Tibial artery (tissue), 4 donors: ENCODE measurements at places on chromosomes 1 and 21.

GRCh38 chr1:220828179-220828490 lies 41.4 kb downstream of the MTARC1 start:
- H3K36me3 ChIP-seq: no peaks in the 10 kb centered on the region
- H3K27ac ChIP-seq: no peak overlapping the region
- no peaks in the 10 kb centered on the region for H3K27me3 ChIP-seq
- DNase-seq: no peak
- H3K4me3 ChIP-seq: no peak overlapping the region

- peak; percentile 64 for DNase-seq
- no peaks in the 10 kb centered on the region for H3K27me3 ChIP-seq
- no peaks in the 10 kb centered on the region for H3K4me1 ChIP-seq
- no peak overlapping the region for H3K4me3 ChIP-seq
- H3K27ac ChIP-seq: no peak overlapping the region
- no peaks in the 10 kb centered on the region for H3K36me3 ChIP-seq
These were observed 125.0 kb downstream of the TIAM1 start for GRCh38 chr21:31218830-31219608.

GRCh38 chr1:215054266-215054665 lies 28.3 kb upstream of the KCNK2 start:
- no peaks in the 10 kb centered on the region for H3K4me1 ChIP-seq
- DNase-seq: no peak
- no peaks in the 10 kb centered on the region for H3K36me3 ChIP-seq
- no peak overlapping the region for H3K4me3 ChIP-seq
- H3K27ac ChIP-seq: no peak overlapping the region
- H3K27me3 ChIP-seq: no peaks in the 10 kb centered on the region

GRCh38 chr1:11571906-11572616 lies 82.2 kb downstream of the FBXO2 start:
- H3K27me3 ChIP-seq: no peaks in the 10 kb centered on the region
- no peak overlapping the region for H3K4me3 ChIP-seq
- no peak for DNase-seq
- H3K36me3 ChIP-seq: no peaks in the 10 kb centered on the region

DNA sequence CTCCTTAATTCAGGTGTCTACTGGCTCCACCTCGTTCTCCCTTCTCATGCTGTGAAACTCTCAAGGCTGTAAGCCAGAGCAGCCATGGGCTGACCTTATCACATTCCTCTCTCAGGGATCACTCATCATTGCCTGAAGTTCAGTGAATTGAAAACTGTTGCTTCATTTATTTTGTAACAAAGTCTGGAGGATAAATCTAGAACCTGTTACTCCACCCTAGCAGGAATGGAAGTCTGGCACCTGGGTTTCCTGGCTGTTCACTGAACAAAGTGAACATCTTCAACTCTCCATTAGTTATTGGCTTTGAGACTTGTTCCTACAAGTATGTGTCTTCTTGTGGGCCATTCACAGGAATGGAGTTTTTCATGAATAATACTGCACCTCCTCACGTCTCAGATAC lies 584.1 kb downstream of the PTPRU start:
- no peak overlapping the region for H3K4me3 ChIP-seq
- peak; percentile 19 for DNase-seq
- no peaks in the 10 kb centered on the region for H3K27me3 ChIP-seq
- H3K27ac ChIP-seq: no peak overlapping the region
- H3K36me3 ChIP-seq: no peaks in the 10 kb centered on the region

DNA sequence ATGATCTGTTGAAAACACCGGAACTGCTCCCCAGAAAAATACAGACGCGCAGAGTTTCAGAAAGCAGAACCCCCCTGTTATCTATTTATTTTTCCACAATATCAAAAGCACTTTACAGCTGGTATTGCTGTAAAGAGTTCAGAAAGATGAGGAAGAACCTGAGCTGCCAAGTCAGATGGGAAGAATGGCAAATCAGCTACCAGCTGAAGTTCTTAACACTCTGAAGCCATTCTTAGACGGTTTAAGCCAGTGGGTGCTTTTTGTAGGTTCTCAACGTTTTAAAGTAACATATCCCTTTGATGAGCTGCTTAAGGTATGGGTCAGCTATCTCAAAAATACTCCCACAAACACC lies 714 bp upstream of the AKIRIN1 start:
- H3K4me3 ChIP-seq: peak overlapping the region; percentile 99
- no peaks in the 10 kb centered on the region for H3K4me1 ChIP-seq
- DNase-seq: no peak
- H3K27ac ChIP-seq: peak overlapping the region; percentile 93

- no peaks in the 10 kb centered on the region for H3K36me3 ChIP-seq
- no peak overlapping the region for H3K4me3 ChIP-seq
- H3K4me1 ChIP-seq: no peaks in the 10 kb centered on the region
- H3K27me3 ChIP-seq: no peaks in the 10 kb centered on the region
- DNase-seq: no peak
These were observed 153.5 kb downstream of the TGFBR3 start for GRCh38 chr1:91732291-91733107.

DNA sequence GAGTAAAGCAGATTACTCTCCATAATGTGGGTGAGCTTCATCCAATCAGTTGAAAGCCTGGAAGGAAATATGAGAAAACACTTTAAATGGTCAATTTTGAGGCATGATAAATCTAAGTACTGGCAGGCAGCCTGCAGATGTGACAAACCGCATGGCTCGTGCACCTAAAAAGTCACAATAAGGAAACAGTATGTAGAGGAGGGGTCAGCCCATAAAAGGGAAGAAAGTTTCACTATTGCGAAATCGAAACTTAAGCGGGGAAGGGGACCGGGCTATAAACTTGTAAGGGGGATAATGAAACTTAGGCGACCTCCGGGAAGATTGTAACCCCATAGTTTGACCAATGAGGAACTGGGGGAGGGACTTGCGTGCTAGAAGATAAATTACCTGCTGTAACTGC lies 109.8 kb downstream of the PLPPR4 start:
- no peaks in the 10 kb centered on the region for H3K4me1 ChIP-seq
- H3K36me3 ChIP-seq: no peaks in the 10 kb centered on the region
- no peak overlapping the region for H3K27ac ChIP-seq
- H3K4me3 ChIP-seq: no peak overlapping the region

DNA sequence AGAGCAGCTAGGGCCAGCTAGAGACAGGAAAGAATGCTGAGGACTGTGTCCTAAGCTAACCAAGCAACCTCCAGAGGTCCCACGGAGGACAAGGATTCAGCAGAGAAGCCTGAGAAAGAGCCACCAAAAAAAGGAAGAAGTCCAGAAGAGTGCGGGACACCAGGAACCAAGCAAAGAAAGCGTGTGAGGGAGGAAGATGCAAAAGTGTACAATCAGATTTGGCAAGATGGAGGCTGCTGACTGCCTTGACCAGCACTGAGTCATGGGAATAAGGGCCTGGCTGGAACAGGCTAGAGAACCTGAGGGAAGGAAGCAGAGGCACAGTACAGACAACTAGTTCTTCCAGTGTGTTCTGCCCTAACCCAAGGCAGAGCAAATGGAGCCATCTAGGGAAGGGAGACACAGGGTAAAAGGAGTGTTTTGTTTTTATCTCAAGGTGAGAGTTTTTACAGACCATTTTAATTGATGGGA lies 18.5 kb downstream of the TP53BP2 start:
- no peak overlapping the region for H3K4me3 ChIP-seq
- no peaks in the 10 kb centered on the region for H3K36me3 ChIP-seq
- H3K27ac ChIP-seq: no peak overlapping the region
- H3K27me3 ChIP-seq: no peaks in the 10 kb centered on the region

DNA sequence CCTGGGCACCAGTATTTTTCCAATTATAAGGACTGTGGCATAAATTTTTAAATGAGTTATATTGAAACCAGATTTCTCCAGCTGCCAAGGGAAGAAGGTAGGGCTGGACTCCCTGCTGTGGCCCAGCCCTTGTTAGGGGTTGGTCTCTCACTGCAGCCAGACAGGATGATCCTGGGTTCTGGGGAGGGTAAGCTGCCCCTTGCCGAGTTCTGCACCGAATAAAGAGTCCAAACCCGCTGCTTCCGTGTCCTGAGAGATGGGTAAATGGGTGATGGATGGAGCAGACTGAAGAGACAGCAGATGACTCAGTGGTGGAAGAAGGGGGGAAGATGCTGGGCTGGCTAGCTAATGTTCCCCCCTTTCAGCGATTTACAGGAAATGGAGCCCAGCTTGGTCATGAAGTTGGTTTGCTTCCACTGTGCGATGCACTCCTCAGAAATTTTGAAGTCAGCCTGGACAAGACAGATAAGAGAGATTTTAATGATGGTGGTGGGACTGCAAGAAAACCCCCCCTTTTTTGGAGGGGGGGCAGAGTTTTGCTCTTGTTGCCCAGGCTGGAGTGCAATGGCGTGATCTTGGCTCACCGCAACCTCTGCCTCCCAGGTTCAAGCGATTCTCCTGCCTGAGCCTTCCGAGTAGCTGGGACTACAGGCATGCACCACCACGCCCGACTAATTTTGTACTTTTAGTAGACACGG lies 41.4 kb downstream of the YARS1 start:
- peaks cover 26% of the 10 kb centered on the region for H3K36me3 ChIP-seq
- no peak for DNase-seq
- no peak overlapping the region for H3K4me3 ChIP-seq
- no peak overlapping the region for H3K27ac ChIP-seq

DNA sequence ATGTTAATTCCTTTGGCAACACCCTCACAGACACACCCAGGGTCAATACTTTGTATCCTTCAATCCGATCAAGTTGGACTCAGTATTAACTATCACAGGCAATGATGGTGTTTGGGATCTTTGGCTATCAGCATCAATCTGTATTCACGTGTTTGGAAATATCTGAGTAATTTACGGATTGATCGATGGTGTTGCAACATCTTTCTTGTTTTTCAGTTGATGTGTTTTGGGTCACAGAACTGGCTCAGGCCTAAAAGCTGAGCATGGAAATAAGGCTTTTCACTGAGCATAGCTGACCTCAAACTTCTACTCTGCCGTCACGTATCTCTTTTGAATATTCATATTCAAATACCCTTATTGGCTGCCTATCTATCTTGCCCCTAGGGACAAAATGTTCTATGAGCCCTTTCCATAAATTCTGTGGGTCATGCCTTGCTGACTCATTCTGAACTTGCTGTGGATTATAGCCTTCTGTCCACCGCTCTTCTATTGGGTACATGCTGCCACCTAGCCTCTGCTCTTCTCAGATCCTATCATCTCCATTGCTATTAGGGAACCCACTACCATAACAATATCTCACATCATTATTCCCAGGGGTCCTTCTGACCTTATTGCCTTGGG lies 156.0 kb downstream of the PDE4B start:
- H3K4me3 ChIP-seq: no peak overlapping the region
- H3K36me3 ChIP-seq: no peaks in the 10 kb centered on the region
- no peak for DNase-seq
- no peak overlapping the region for H3K27ac ChIP-seq

DNA sequence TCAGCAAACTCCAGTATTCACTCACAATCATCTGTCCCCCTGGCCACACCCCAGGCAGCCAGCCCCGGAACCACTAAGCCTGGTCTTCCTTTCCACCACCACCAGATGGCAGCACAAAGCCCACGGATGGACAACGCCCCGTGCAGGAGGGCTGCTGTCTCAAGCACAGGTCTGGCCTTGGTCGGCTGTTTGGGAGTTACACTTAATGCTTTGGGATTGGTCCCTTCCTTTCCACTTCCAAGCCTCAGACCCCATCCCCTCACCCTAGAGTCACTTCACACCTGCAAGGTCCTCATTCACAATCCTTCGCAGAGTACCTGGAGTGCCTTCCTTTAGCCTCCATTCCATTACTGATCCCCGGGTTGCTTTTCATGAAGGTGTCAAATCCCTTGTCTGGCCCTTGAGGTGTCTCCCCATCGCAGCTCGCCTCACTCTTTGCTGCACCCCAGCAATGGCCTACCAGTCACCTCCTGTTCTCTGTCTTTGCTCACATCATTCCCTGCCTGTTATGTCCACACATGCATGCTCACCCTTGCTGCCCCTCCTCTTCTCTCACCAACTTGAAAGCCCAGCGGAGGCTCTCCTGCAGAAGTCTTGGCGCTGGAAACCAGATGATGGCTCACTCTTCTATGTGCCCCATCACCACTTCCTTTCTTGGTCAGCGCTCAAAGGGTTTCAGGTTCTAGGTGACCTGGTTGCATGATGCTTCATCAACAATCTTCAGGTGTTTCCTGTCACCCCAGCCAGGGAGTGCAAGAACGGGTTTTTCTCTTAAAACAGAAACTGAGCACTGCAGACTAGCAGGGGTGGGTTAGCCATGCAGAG lies 24.9 kb upstream of the KCNA2 start:
- H3K27me3 ChIP-seq: peaks cover 2% of the 10 kb centered on the region
- DNase-seq: no peak
- no peak overlapping the region for H3K4me3 ChIP-seq
- H3K36me3 ChIP-seq: no peaks in the 10 kb centered on the region
- H3K27ac ChIP-seq: no peak overlapping the region

GRCh38 chr1:53413175-53414001 lies 45.8 kb upstream of the DMRTB1 start:
- no peaks in the 10 kb centered on the region for H3K27me3 ChIP-seq
- DNase-seq: no peak
- no peaks in the 10 kb centered on the region for H3K36me3 ChIP-seq
- H3K4me3 ChIP-seq: no peak overlapping the region

GRCh38 chr1:10424034-10424433 lies 6.2 kb upstream of the CENPS start:
- H3K27ac ChIP-seq: no peak overlapping the region
- peaks cover 27% of the 10 kb centered on the region for H3K36me3 ChIP-seq
- no peaks in the 10 kb centered on the region for H3K27me3 ChIP-seq
- no peak overlapping the region for H3K4me3 ChIP-seq
- no peak for DNase-seq
- H3K4me1 ChIP-seq: no peaks in the 10 kb centered on the region

DNA sequence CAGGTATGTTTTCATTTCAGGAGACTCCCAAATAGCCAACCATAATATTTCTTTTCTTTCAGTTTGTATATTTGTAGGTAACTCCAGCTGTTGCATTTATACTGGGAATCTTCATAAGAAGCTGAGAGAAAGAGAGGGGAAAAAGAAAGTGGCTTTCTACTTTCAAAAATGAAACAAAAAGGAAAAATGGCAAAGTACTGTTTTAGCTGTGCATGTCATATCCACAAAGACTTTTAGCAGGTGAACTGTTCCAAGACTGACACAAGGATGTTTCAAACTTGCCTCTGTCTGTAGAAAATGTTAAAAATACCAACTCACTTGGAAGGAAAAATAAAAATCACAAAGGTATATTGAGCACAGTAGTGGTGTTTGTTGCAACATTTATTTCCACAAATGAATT lies 41.9 kb upstream of the CACYBP start:
- no peaks in the 10 kb centered on the region for H3K4me1 ChIP-seq
- H3K27me3 ChIP-seq: no peaks in the 10 kb centered on the region
- DNase-seq: no peak
- H3K36me3 ChIP-seq: no peaks in the 10 kb centered on the region
- no peak overlapping the region for H3K4me3 ChIP-seq

- H3K4me3 ChIP-seq: no peak overlapping the region
- H3K36me3 ChIP-seq: no peaks in the 10 kb centered on the region
- H3K4me1 ChIP-seq: no peaks in the 10 kb centered on the region
- no peaks in the 10 kb centered on the region for H3K27me3 ChIP-seq
These were observed 74.6 kb downstream of the CAMK2N1 start for GRCh38 chr1:20411196-20411980.

- H3K4me3 ChIP-seq: no peak overlapping the region
- no peak for DNase-seq
- no peaks in the 10 kb centered on the region for H3K36me3 ChIP-seq
- no peaks in the 10 kb centered on the region for H3K27me3 ChIP-seq
- no peak overlapping the region for H3K27ac ChIP-seq
These were observed 387.6 kb downstream of the BRINP2 start for GRCh38 chr1:177558372-177558771.

- H3K4me3 ChIP-seq: no peak overlapping the region
- no peaks in the 10 kb centered on the region for H3K36me3 ChIP-seq
- DNase-seq: no peak
- no peaks in the 10 kb centered on the region for H3K27me3 ChIP-seq
These were observed 12.1 kb downstream of the RGS18 start for GRCh38 chr1:192170196-192170984.
